ENCODE measurements at places on chromosomes 16 and 17. TPM values are rescaled to one million over a fixed set of nuclear protein-coding genes. Genes with fewer than 3 reads are reported as not detected.

LPO gene
- not detected for polyA plus RNA-seq

GRIN2C gene
- polyA plus RNA-seq: 0.01 TPM

KRTAP4-5 gene
- polyA plus RNA-seq: not detected

SPATA22 gene
- not detected for polyA plus RNA-seq

TEKT3 gene
- 0.69 TPM for polyA plus RNA-seq

NACA2 gene
- polyA plus RNA-seq: 0.56 TPM

KRT27 gene
- not detected for polyA plus RNA-seq

TMEM100 gene
- polyA plus RNA-seq: 0.67 TPM

JUP gene
- 13.5 TPM for polyA plus RNA-seq

NPIPA5 gene
- 15.9 TPM for polyA plus RNA-seq

TLCD1 gene
- 11.8 TPM for polyA plus RNA-seq

MPP2 gene
- 2.4 TPM for polyA plus RNA-seq

FBXO39 gene
- polyA plus RNA-seq: 0.12 TPM

FOXO3B gene
- polyA plus RNA-seq: 4.8 TPM

TBX2 gene
- polyA plus RNA-seq: 22.0 TPM

C16orf89 gene
- polyA plus RNA-seq: 1.2 TPM

CDH13 gene
- polyA plus RNA-seq: 54.8 TPM

STX1B gene
- 4.8 TPM for polyA plus RNA-seq

ASPA gene
- polyA plus RNA-seq: 0.17 TPM

CIBAR2 gene
- polyA plus RNA-seq: 0.31 TPM

TPPP3 gene
- 1.5 TPM for polyA plus RNA-seq

GCGR gene
- polyA plus RNA-seq: not detected

BCAS3 gene
- polyA plus RNA-seq: 24.9 TPM

DNAAF8 gene
- polyA plus RNA-seq: 1.6 TPM
